ENCODE measurements at places on chromosomes 6 and 20. TPM values are rescaled to one million over a fixed set of nuclear protein-coding genes. Genes with fewer than 3 reads are reported as not detected.

Gene IRAK1BP1
- 1.6 TPM for total RNA-seq

Gene SPATA25
- 16.6 TPM for total RNA-seq

Gene GRM4
- total RNA-seq: not detected

Gene RAD21L1
- not detected for total RNA-seq

Gene GHRH
- not detected for total RNA-seq

Gene OR2W1
- not detected for total RNA-seq
